GM04504 (cell line): ENCODE measurements at places on chromosomes 7 and 10.

GRCh38 chr7:100352984-100353684 lies 4.8 kb upstream of the PILRB start:
- DNase-seq: no peak

GRCh38 chr10:132229096-132229495 lies 42.3 kb downstream of the DPYSL4 start:
- DNase-seq: no peak

- no peak for DNase-seq
Measured at GRCh38 chr7:32591938-32592337, 96.6 kb downstream of the AVL9 start.

DNA sequence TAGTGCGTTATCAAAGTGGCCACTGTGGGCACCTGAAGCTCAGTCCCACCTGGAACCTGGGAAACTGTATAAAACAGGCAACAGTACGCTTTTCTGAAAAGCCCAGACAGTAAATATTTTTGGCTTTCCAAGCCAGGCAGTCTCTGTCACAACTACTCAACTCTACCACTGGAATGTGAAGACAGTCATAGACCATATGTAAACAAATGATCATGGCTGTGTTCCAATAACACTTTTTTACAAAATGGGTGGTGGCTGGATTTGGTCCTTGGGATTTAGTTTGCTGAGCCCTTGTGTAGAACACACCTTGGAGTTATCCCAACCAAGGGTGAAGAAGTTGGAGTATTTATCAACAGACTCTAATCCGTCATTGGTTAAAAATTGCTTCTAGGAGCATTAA lies 259.9 kb downstream of the SKIDA1 start:
- DNase-seq: no peak

- DNase-seq: no peak
Measured at GRCh38 chr7:27777662-27778061, 37.7 kb downstream of the TAX1BP1 start.

GRCh38 chr10:63711867-63712716 lies 190.9 kb downstream of the REEP3 start:
- DNase-seq: peak; percentile 94

DNA sequence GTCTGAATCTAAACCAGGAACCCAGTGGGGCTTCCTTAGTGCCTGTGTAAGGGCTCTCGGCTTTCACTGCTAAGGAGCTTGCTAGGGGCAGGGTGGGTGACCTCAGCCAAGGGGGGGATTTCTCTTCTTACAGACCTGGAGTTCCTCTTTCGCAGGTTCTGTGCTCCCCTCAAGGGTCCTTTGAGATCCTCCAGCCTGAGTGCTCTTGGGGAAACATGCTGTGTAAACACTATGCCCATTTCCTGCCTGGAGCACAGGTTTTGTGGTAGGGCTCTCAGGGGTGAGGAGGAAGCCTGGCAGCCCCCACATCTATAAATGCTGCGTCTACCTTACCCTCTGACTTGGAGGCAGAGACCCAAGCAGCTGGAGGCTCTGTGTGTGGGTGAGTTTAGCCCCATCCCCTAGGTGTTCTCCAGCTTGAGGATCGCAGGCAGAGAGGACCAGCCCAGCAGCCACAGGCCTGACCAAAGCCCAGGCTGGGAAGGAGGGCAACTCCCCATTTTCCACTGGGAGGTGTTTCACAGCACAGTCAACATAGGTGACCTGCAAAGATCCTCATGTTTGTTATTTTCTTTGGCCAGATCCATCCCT lies at the start of gene SFTPA1:
TSS of gene SFTPA1 (plus strand) at position 339 of the 591 bp plus-strand sequence. CDS start 887 bp downstream, outside the sequence.
- no peak for DNase-seq

DNA sequence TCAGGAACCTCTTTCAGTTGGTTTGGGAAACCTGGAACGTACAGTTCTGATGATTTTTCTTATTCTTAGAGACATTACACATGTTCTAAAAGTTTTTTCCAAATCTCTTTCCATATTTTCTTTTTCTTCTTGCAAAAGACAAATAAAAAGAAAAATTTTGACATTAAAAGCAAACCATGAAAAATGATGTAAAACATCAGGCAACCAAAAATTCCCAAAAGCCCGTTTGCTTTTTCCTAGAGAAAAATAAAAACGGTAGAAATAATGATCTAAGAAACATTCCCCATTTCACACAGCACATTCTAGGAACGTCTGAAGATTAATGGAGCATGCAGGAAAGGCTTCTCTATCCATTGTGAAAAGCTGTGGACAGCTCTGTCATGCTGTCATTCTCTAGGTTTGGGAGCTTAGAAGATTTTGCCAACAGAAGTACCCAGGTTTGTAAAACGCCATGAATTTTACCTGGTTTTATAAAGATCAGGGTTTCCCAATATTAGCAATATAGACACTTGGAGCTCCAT lies 11.2 kb upstream of the PRTFDC1 start:
- DNase-seq: no peak

GRCh38 chr10:11782793-11783557 lies 40.2 kb upstream of the PROSER2 start:
- DNase-seq: peak; percentile 18

GRCh38 chr7:7491044-7491443 lies 44.6 kb downstream of the COL28A1 start:
- DNase-seq: no peak

DNA sequence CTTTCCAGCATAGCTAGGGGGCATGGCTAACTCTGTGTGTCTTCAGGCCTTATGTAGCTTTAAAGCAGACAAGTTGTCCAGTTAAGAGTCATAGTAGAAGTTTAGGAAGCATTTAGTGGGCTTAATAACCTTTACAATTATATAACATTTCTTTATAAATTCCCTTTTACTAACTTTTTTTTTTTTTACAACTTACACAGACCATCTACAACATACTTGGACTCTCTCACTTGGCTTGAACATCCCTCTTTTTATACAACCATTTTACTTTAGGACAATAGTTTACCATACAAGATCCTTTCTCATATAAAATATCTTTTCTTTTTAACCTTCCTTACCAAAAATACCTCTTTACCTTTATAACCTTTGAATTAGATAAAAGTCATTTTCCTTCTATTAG lies 26.3 kb downstream of the SP4 start:
- DNase-seq: no peak

DNA sequence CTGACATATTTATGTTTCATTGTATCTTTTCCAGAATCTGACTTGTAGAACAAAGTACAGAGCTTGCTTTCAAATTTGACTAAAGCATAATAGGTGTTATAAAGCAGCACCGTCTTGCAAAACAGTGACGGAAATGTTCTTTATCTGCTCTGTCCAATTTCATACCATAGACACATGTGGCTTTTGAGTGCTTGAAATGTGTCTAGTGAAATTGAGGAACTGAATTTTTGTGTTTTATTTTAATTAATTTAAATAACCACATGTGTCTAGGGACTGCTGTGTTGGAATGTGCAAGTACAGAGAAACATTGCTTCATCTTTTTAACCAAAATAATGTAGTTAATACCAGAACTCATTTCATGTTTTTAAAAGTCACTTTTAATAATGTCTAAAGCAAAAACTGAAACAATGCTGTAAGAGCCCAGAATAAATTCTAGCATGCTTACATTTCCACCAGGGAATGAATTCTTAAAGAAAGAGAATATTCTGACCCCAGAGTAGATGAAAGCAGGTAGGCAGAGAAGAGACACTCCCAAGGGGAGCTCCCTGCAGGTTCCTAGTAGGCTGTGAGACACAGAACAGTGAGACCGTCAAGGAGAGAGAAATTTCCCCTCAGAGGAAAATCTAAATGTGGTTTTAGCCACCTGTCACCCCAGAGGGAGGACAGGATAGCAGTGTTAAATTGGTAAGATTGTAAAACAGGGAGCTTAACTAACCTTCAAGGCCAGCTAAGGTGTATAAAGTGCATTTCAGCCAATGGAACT lies 175.3 kb upstream of the KMT2E start:
- DNase-seq: no peak

- DNase-seq: no peak
Measured at GRCh38 chr10:100569687-100570481, 34.1 kb downstream of the HIF1AN start.
